Germinal center (tissue), 1 donor: ENCODE measurements at places on chromosomes 16 and 17.

DNA sequence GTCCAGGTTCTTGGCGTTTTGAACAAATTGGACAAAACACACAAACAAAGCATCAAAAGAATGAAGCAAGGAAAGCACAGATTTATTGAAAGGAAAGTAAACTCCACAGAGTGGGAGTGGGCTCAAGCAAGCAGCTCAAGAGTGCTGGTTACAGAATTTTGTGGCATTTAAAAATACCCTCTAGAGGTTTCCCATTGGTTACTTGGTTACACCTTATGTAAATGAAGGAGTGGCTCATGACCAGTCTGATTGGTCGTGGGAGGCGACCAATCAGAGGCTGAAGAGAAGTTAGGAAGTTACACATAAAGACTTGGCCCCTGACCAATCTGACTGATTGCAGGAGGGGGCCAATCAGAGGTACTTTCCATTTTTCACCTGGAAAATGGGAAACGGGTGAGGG lies 1373.8 kb upstream of the GOT2 start:
- no peak for DNase-seq

GRCh38 chr16:7303052-7303610 lies 29.5 kb upstream of the RBFOX1 start:
- DNase-seq = no peak

DNA sequence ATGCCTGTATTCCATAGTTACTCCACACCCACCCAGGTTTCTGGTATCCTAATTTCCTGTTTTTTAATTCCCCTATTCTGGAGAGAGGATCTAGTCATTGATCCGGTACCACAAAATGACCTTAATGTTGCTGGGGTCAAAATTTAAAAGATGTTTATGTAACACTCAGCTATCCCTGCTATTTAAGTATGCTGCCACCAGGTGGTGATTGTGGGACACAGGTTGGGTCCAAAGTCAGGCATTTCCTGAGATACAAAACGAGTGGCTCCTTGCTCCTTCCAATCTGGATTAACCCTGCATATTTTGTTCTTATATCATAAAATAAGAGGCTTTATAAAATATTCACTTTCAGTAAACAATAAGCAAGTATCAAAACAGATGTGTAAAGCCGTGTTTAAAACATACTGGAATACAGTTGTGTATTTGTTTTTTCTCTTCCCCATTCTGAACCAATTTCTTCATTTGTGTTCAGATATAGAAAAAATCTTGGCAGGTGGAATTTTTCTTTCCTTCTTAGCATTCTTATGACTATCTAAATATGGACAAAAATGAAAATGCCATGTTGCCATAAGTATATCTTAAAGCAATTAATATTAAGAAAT lies 16.3 kb downstream of the HS3ST4 start:
- no peak for DNase-seq

DNA sequence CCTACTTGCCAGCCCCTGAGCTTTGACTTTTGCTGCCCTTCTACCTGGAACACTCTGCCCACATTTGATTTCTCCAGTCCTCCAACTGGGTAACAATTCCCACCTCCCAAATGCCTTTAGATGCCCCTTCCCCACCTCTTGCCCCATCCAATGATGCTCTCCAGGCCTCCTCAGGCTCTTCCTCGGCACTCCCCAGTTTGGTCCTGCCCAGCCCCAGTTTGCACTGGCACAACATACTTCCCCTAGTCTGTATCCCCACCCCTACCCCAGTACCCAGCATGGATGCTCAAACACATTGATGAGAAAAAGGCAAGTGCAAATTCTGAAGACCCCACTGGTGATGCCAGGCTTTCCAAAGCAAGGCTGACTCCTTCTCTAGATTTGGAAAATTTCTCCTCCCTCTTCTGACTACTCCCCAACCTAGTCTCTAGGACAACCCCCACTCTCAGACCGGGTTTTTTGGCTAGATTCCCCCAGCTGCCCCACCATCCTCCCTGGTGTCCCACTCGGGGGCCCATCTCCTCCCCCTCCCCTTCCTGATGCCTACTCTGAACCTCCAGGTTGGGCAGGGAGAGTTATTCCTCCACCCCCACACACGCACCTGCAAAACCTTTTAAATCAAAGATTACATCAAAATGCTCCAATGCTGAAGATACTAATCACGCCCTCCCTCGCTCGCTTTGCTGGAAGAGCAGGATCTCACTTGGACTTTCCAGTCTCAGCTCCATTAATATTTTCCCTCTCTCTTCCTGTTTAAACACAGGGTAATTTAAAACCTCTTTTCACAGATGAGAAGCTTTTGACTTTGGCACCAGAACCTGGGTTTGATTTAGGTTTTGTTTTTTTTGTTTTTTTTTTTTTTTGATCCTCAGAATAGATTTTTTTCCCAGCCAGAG lies 94.9 kb downstream of the TMEM132E start:
- no peak for DNase-seq

- DNase-seq = no peak
Observed at GRCh38 chr17:17546399-17547185, 44.9 kb downstream of the PEMT start.

DNA sequence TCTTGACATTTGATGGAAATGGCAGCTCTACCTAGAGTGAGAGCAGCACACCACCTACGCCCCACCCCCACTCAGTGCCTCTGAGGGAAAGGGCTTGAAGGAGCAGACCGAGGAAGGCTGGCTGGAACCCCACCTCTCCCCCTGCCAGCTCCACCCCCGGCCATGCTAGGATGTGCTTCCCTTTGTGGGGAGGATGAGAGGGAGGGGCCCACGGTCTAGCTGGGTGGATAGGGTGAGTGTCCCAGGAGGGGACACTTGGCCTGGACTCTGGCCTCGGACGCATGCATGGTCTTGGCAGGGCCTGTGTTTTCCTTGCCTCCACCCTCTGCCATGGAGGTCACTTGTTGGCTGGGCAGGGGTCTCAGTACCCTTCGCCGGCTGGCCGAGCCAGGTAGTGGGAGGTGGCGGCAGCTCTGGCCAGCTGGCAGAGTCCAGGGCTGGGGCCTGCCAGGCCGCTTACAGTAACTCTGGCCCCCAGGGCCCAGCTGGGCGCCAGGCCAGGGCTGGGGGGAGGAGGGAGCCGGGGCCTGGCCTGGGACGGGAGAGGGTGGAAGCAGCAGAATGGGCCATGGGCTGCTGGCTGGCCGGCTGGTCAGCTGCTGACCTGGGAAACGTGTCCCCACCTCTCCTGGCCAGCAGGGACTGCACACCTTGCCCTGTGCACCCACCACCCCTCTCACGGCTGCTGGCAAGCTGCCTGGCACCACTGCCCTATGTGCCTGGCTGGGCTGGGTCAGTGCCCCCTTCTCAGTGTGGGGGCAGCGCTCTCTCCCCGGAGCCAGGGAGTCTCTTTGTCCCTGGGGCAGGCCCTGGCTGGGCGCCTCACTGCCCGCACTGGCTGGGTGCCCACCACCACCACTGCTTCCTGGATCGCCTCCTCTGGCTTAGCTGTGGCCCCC lies 23.0 kb downstream of the RARA start:
- no peak for DNase-seq

DNA sequence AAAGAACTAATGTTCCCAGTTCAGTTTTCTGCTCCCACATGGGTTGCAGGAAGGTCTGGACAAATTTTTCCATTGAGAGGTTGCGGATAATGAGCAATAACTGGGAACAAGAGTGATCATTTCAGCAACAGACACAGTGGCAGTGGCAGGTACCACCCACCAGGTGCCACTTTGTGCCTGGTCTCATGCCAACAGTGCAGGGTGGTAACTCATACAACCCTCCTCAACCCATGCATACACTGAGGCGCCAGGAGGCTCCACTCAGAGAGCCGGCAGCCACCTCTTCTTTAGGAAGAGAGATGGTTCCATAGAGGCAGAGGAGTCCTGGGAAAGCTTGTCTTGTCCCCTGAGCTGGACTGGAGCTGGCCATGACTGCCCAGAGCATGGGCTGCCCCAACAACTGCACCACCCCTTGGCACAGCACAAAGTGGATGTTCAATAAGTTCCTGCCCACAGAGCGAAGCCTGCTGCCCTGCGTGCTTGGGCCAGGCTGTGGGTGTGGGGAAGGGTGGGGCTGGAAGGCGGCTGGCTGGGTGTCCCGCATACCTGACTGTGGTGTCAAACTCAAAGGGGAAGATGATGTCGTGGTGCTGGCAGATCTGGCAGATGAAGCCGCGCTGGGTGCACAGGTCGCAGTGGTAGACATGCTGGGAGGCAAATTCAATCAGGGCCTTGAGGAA lies 6.4 kb upstream of the ARHGAP27 start:
- DNase-seq = no peak

GRCh38 chr16:20903116-20903898 lies 2.7 kb downstream of the LYRM1 start:
- no peak for DNase-seq

- DNase-seq = no peak
Observed at GRCh38 chr17:79633154-79633553, 22.3 kb upstream of the RBFOX3 start.

DNA sequence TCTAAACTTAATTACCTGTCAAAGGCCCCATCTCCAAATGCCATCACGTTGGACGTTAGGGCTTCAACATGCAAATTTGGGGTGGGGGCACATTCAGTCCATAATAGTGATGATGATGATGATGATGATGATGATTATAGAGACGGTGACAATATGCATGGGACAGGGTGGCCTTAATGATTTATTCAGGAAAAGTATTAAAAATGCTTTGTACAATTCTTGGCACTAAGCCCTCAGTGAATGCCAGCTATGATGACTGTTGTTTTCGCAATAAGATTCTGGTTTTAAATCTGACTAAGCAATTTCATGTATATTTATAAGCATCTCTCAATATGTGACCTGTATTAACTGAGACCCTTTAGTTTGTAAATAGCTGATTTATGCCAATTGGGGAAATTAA lies 106.3 kb downstream of the C16orf95 start:
- no peak for DNase-seq

- no peak for DNase-seq
Observed at GRCh38 chr17:47252209-47252608, 1.4 kb upstream of the ITGB3 start.

GRCh38 chr17:33014751-33015150 lies 23.1 kb downstream of the SPACA3 start:
- DNase-seq = no peak

GRCh38 chr16:89166696-89167424 lies 4.7 kb upstream of the CDH15 start:
- no peak for DNase-seq

DNA sequence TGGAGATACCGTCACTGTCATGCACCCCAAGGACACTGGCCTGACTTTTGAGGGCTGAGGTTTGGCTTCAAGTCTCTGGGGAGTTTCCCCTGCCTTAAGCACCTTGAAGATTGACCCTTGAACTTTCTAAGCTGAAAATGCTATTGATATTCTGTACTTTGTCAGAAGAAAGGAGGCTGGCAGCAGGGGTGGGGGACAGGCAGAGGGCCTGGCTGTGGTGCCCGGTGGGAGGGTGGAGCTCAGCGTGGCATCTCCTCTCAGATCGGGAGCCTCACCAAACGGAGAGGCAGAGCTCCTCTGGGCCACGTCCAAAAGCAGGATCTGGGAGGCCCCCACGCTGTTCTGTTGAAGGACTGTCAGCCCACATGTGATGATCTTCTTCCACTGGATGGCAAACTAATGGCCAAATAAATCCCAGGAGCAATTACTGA lies 305.2 kb upstream of the IRX3 start:
- DNase-seq = no peak

GRCh38 chr17:81511554-81511803 lies 1.1 kb downstream of the ACTG1 start:
- DNase-seq = no peak

DNA sequence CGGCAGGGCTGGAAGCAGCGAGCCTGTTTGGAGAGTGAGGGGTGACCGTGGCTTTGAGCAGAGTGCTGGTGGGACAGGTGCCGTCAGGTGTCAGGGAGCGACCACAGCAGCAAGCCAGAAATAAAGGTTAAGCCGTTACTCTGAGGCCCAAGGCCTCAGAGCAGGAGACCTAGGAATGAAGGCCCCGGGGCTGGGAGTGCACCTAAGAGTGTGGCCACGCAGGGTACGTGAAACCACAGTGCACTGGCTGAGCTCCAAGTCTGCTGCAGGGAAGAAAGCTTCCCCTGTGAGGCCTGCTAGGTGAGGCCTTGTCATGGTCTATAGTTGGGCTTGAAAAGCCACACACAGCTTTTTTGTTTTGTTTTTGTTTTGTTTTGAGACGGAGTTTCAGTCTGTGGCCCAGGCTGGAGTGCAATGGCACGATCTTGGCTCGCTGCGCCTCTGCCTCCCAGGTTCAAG lies 8.7 kb downstream of the CLUAP1 start:
- no peak for DNase-seq

GRCh38 chr16:71499775-71500364 lies 10.7 kb upstream of the ZNF19 start:
- DNase-seq = peak; percentile 57

DNA sequence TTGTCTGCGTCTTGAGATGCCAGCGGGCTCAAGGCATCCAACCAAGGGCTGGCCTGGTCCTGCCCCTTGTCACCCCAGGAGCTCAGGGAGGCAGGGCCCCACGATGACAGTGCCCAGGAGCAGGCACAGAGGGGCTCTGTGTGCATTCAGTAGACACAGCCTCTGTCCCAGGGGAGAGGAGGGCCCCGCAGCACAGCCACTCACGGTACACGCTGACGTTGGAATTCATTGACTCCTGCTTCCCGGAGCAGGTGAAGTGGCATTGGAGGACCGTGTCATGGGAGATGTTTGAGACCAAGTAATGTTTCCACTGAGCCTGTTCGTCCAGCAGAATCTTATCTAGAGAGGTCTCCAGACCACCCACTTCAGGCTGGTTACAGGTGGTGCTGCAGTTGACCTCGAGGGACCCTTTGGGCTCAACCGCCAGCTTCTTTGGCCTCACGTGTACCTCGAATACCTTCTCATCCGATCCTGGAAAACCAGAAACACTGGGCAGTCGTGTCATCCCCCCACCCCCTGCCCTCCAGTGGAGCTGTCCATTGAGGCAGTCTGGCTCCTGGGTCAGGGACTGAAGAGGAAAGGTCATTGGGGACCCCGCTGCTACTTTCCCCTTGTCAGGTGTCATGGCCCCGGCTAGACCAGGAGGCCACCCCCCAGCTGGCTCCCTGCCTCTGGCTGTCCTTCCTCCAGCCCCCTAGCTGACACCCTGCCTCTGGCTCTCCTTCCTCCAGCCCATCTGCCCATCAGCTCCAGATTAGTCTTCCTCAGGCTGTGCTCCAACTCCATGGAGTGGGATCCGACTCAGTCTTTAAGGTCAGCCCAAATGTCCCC lies 7.0 kb downstream of the PRR29 start:
- no peak for DNase-seq

- DNase-seq = no peak
Observed at GRCh38 chr17:43710101-43710500, 48.4 kb upstream of the MEOX1 start.

DNA sequence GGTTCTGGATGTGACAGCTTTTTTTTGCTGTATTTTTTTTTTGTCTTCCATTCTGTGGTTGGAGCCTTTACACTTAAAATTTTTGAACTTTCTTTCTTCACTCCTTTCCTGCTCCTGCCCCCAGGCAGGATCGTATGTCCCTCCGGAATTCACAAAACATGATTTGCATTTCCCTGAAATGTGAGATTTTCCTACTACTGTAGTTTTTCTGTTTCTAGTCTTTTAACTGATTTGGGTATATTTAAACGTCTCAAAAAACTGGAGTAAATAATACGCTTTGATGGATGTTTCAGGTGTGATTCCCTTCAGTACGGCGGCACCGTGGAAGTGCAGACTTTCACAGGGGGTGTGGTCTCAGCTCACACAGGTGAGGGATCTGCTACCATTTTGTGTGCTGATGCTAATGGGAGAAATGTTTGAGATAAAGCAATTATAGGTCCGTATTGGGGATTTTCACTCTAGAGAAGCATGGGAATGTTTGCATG lies 686 bp downstream of the SRCAP start:
- DNase-seq = no peak

GRCh38 chr16:47060596-47060995 lies 83.1 kb downstream of the NETO2 start:
- no peak for DNase-seq
